ENCODE measurements at places on chromosomes 12 and 14.

DNA sequence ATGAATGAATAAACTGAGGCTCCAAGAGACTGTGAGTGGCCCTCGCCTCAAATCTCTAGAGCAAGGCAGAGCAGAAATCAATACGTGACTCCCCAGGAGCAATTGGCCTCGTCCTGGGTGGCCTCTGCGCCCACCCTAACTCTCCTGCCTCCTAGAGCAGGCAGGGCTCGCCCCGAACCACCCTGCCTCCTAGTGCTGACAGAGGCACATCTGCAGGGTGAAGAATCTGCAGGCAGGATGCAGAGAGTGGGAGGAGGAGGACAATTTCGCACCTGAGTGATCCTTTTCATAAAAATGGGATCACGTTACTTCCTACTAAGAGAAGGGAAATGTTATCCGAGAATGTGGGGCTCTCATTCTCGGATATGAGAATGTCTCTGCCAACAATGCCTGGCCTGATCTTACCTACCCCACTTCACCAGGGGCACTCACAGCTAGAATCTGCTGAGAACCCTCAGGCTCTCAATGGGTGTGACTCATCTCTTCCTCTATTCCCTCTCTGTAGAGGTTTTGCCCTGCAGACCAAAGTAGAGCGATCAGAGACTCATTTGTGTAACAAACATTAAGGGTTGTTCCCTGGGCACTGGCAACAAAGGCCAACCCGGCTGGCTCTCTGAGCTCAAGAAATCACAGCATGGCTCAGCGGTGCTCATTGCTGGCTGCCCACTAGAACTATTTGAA, 61.7 kb upstream of the BCL2L14 start:
- DNase-seq: peak; percentile 55

DNA sequence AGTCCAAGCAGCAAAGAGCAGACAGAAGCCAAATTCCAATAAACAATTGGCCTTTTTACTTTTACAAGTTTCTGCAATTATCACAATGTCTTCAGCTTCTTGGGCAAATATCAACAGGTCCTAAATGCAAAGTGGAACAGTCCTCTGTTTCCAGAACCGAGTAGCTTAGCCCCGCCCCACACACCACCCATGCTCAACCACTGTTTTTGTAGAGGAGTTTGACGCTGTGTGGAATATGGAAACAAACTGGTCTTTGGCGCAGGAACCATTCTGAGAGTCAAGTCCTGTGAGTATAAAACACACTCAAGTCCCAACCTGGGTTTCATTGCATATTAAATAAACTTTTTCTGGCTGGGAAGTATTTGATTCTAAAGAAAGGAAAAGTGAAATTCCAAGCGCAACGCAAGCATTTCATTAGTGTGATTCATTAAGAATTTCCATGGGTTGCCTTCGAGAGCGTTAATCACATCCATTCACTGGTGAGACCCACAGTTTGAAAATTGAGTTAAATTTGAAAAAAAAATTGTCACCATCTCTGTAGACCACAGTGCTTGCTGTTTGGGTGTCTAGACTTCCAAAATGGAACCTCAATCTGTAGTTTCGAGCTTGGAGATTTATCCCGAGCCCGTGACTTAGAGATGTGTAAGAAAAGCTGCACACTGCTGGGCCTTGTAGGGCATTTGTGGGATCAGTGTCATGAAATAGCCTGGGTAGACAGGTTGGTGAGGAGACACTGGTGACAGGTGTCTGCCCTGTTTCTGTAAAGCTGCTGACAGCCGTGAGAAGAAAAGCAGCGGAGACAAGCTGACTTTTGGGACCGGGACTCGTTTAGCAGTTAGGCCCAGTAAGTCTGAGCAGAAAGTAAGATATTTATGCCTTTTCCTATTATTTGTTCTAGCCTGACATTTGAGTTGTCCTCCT, 96.1 kb downstream of the DAD1 start:
- DNase-seq: no peak

GRCh38 chr14:55722054-55722453, 142.0 kb downstream of the KTN1 start:
- no peak for DNase-seq

DNA sequence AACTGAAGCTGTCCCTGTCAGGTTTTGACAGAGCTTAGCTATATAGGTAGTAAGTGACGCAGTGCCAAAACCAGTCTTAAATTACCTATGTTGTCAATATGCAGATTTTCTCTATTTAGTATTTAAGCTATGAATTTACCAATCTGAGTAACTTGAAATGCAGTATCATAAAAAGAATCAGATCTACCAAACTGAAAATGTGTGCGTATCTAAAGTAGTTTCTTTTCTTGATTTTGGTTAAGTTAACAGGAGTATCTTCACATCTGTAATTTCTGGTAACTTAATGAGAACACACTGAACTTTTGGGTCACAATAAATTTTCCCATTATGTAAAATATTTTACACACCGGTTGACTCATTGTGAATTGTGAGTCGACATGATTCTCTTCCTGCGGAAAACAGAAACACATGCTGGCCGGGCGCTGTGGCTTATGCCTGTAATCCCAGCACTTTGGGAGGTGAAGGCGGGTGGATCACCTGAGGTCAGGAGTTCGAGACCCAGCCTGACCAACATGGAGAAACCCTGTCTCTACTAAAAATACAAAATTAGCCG, 45.1 kb downstream of the TRAF3 start:
- peak; percentile 32 for DNase-seq

- DNase-seq: no peak
Observed at GRCh38 chr12:12538535-12538934, 24.1 kb downstream of the DUSP16 start.

GRCh38 chr12:124545508-124546418, 21.6 kb downstream of the NCOR2 start:
- DNase-seq: no peak

- no peak for DNase-seq
Observed at GRCh38 chr14:44283836-44284235, 223.2 kb downstream of the FSCB start.

DNA sequence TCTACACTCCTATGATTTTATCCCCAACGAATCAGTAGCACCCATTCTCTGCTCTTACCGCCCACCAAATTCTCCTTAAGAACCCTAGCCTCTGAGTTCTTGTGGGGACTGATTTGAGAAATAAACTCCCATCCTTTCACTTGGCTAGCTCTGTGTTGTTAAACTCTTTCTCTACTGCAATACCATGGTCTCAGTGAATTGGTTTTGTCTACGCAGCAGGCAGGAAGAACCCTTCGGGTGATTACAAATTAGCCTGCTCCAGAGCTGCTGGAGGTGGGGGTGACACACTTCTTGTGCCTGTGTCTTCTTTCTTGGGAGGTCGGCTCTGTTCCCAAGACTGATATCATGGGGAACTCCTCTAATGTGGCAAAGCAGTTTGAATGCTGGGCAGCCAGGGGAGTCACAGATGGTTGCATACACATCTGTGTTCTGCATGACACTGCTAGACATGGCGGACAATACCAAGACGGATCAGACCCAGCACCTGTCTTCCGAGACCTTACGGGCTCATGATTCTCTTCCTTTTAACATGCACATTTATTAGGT, 1.6 kb upstream of the C1S start:
- DNase-seq: no peak

DNA sequence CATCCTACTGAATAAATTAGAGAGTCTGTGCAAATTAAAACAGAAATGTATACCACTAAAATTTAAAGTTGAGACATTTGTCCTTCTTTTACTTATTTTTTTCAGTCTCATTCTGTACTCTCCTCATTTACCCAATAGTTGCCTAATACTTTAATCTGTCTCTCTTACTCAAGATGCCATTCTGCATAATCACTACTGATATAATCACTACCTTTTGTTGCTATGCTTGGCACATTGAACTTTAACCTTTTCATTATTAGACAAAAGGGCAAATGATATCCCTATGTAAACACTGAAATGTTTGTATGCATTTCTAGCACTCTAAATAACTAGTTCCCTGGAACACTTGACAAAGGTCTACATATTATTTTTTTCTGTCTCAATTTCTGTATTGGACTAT, 1108.3 kb upstream of the FLRT2 start:
- DNase-seq: no peak

DNA sequence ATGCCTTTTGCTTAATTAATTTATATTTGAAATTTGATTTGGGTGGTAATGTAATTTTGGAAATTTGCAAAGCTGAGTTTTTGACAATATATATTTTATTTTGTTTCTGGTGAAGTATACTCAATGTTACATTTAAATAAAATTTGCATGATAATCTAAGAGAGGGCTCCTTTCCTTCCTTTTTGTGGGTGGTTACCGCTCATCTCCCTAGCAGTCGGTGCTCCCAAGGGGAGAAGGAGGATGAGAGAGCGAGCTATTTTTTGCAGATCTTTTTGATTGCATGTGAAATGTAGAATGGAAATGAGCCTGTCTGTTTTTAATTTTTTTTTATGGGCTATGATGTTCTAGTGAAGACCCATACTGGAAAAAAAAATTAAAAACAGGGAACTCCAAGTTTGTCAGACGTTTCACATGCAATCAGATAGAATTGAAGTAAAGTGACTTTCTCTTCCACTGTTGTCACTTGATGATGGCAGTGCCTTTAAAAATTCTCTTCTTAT, 39.8 kb downstream of the MSRB3 start:
- DNase-seq: no peak

GRCh38 chr12:32000373-32001005, 41.3 kb downstream of the RESF1 start:
- no peak for DNase-seq

GRCh38 chr12:78787576-78787975, 77.0 kb upstream of the SYT1 start:
- no peak for DNase-seq

- no peak for DNase-seq
Observed at GRCh38 chr12:27002141-27002540, 12.0 kb downstream of the TM7SF3 start.

GRCh38 chr14:35927727-35928126, 101.6 kb downstream of the BRMS1L start:
- DNase-seq: peak; percentile 5

- DNase-seq: peak; percentile 79
Observed at GRCh38 chr14:78254911-78255461, 84.8 kb downstream of the NRXN3 start.

DNA sequence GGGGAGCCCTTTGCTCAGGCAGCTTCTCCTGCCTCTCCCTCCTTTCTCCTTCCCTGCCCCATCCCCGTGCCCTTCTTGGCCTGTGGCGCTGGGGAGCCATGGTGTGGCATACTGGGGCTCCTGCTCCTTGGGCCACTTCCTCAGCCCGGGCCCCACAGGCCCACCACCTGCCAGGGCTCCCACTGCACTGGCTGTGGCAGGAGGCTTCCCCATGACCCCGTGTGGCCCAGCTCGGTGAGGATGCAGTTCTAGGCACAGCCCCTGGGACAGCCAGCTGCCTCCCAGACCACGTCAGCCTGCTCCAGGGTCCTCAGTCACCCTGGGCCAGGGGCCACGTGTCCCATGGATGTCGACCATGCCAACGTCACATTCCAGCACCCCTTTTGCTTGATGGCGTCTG, 13.0 kb upstream of the AMN start:
- no peak for DNase-seq

GRCh38 chr12:43106355-43106754, 445.6 kb downstream of the ADAMTS20 start:
- DNase-seq: no peak

GRCh38 chr14:104105071-104105821, 19.7 kb downstream of the ASPG start:
- no peak for DNase-seq

GRCh38 chr12:48956279-48957140, 777 bp downstream of the ARF3 start:
- peak; percentile 96 for DNase-seq

GRCh38 chr12:71075743-71076142, 82.1 kb downstream of the TSPAN8 start:
- DNase-seq: no peak

GRCh38 chr14:23183479-23183878, at the start of gene SLC7A8:
Gene SLC7A8 (minus strand): TSS chr14:23183660. CDS start chr14:23182914, 746 bp downstream.
- peak; percentile 18 for DNase-seq

GRCh38 chr12:4052691-4053090, 179.5 kb upstream of the PARP11 start:
- no peak for DNase-seq

DNA sequence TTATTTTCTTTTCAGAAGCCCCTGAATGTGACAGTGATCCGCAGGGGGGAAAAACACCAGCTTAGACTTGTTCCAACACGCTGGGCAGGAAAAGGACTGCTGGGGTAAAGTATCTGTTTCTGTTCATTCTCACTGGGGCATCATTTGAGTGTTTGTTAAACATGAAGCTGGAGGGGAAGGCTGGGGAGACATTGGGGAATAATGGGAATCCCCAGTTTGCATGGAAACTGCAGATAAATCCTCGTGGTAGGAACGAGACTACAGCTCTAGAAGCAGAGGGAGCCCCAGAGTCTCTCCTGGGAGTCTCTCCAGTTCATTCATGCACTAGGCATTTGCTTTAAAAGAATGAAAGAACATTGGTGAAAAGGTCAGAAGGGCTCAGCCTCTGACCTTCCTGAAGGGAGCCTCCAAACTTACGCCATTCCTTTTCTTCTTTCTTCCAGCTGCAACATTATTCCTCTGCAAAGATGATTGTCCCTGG, 2.5 kb upstream of the CFAP251 start:
- DNase-seq: no peak

GRCh38 chr12:461425-461824, 1.7 kb downstream of the B4GALNT3 start:
- no peak for DNase-seq

GRCh38 chr12:15709551-15709950, 79.6 kb downstream of the EPS8 start:
- no peak for DNase-seq

- DNase-seq: no peak
Observed at GRCh38 chr12:27998170-27998569, 25.6 kb upstream of the PTHLH start.

DNA sequence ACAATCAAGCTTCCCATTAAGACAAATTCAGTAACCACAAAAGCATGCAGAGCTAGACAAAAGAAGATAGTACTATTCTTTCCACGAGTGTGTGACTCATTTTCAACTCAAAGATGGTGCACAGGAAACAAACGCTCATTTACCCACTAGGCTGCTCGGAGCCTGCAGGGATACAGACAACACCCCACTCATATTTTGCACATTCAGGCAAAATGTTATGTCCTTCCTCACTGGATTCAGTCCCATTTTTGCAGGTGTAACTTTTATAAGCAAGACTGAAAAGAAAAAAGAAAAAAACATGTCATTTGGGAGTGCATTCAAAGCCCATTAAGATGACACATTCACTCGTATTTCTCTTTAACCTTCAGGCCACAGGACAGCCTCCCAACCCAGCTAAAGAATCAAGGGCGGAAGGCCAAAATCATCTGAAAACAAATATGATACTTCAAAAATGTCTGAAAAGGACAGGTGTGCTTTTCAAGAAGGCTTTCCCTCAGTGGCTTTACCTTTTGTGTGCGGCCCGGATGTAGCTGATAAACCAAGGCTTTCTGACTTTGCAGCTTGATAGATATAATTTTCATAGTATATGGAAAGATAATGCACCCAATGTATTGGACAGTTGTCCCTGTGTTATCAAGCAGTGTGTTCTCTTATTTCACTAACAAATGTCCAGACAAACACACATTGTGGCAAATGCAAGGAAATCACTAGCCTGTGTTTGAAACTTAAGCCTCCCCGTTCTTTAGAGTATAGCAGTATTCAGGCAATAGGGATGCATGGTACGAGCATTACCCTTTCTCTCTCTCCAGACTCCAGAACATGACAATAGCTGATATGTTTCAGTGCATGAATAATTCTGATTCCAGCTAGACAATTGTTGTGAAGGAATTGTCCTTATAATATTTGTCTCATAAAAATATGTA, 147.8 kb upstream of the KRR1 start:
- DNase-seq: peak; percentile 85

- peak; percentile 17 for DNase-seq
Observed at GRCh38 chr12:131850856-131851559, 22.8 kb downstream of the MMP17 start.

GRCh38 chr12:19220852-19221466, 91.4 kb downstream of the PLEKHA5 start:
- DNase-seq: peak; percentile 82

GRCh38 chr14:21680072-21680471, 6.5 kb upstream of the OR4E1 start:
- DNase-seq: peak; percentile 36

All from fibroblast of skin of right biceps (primary cell).